ENCODE measurements at places on chromosomes 4 and X.

DNA sequence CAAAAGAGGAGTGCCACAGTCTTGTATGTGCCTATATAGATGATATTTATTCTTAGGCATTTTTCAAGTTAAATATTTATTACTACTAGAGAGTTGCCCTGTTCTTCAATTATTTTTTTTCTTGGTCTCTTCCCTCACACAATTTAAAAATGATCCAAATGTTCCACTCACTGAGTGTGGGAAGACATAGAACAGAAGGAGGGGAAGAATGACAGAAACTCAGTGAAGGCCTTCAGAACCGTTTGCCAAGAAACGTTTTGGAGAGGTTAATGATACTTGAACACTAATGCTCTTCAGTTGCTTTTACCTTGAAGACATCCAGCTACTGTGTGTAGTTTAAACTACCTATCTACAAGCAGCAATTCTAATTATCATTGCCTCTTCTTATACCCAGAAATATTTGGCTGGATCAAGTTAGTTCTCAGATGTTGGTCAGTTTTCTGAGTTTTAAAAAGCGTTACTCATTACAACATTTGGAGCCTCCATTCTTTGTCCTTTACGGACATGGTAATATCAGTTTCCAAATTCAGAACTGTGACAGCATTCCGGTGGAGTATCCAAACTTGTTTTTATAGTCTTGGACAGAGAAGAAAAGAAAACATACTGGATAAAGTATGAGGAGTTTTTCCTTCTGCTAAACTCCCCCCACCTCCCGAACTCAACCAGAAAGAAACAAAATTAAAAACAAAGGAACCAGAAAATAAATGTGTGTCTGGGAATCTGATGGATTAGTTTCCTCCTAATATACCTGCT lies 389.7 kb downstream of the SPRY1 start:
- no peak for DNase-seq

DNA sequence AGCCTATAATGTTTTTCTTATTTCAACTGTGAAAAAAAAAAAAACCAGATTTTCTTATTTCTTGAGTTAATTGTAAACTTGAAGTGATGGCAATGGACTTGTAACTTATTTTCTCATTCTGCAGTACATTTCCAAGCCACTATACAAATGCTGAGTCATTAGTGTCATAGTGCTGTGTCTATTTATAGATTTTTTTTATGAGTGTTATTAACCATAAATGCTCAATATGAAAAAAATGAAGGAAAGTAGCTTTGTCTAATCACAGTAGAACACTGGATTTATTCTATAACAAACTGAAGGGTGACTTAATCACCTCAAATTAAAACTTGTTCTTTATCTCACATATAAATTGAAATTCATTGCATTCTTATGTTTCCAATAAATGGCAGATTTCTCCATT lies 718.6 kb downstream of the CCSER1 start:
- no peak for DNase-seq

GRCh38 chr4:178894126-178894525 lies 1451.9 kb upstream of the AGA start:
- DNase-seq = no peak

DNA sequence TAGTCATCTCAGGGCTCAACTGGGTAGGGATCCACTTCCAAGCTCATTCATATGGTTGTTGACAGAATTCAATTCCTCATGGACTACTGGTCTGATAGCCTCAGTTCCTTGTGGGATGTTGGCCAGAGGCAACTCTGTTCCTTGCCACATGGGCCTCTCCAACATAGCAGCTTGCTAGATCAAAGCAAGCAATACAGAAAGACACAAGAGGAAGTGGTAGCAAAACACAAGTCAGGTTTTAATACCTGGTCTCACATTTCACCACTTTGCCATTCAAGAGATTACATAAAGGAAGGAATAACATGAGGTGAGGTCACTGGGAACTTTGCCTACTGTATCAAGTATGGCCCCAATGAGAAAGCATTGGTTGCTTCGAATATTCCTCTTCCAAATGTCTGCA lies 79.2 kb downstream of the PRSS12 start:
- no peak for DNase-seq

GRCh38 chr4:86975927-86976326 lies 41.1 kb downstream of the AFF1 start:
- DNase-seq = no peak

DNA sequence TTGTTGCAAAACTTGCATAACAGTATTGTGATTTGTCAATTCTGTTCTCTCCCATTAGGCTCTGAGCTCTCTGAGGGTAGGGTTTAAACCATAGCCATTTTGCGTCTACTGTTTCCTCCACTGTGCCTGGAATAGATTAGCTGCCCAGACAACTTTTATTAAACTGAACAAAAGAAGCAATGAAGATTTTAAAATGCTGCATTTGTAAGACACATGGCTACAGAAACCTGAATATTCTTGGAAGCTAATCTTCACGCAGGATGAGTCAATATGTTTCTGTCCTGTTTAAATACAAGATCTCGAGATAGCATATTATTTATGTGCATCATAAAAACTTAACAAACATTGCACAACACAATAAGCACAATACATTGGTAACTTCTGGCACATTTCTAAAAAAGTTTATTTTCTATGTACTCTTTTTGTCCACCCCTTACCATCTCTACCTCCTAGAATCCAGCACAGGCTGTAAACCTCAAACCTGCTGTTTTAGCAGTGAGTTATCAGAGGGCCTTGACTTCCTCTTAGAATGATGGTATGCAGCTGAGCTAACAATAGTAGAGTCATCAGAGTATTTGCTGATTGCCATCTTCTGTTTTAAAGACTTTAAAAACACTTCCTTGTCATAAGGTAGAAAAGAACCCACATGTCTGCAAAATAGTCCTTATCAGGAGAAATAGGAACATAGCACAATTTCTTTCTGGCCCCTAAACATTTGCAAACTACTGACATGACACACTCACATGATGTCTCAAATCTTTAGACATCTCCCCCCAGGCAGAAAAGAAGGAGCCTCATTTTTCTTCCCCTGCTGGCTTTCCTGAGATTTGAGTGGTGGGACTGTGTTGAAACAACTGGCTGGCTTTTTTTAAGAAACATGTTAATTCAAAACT lies 10.6 kb upstream of the CCNG2 start:
- peak; percentile 18 for DNase-seq

GRCh38 chr4:61397174-61397573 lies 197.0 kb downstream of the ADGRL3 start:
- no peak for DNase-seq

GRCh38 chrX:50372966-50373365 lies 97.7 kb downstream of the DGKK start:
- no peak for DNase-seq

DNA sequence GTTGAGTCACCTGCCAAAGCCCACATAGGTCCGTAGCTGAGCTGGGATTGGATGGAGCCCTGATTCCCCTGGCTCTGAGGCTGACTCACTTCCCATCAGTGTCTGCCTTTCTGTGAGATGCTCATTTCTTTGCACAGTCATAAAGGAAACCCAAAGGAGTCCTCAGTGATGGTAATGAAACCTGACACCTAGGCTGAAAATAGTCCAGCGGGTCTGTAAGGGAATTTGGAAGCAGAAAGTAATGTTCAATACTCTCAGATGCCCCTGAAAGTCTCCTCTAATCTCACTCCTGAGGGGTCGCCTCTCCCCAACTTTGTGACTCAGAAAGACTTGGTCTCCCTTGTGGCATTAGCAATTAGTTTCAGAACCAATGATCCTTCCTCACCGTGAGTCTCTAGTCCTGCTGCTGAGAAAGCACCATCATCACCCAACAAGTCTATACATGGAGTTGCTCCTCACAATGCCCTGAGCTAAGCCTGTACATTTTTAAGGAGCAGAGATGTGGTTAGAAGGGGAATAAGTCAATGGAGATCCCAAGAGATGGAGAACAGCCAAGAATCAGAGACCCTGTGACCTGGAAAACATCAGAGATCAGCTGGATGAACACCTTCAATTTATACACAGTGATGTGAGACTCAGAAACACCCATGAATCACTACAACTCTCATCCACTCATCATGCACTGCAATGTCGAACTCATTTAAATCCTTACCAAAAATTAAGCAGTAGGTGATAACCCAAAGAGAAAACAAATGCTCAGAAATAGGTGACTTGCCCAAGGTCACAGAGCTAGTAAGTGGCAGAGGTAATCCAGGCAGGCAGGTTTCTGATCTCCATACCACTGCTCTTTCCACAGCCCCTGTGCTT lies 219.0 kb upstream of the CPEB2 start:
- no peak for DNase-seq

- DNase-seq = no peak
Observed at GRCh38 chr4:79395841-79396240, 12.2 kb downstream of the GK2 start.

DNA sequence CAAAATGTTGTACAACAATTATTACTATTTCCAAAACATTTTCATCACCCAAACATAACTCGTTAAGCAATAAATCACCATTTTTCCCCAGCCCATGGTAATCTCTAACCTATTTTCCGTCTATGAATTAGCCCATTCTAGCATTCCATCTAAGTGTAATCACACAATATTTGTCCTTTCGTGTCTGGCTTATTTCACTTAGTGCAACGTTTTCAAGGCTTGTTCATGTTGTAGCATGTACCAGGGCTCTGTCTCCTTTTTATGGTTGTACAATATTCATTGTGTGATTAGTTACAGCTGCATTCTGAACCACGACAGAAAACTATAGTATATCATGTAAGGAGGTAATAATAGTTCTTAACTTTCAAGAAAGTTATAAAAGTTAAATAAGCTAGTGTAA lies 656.0 kb upstream of the HS3ST1 start:
- DNase-seq = no peak

DNA sequence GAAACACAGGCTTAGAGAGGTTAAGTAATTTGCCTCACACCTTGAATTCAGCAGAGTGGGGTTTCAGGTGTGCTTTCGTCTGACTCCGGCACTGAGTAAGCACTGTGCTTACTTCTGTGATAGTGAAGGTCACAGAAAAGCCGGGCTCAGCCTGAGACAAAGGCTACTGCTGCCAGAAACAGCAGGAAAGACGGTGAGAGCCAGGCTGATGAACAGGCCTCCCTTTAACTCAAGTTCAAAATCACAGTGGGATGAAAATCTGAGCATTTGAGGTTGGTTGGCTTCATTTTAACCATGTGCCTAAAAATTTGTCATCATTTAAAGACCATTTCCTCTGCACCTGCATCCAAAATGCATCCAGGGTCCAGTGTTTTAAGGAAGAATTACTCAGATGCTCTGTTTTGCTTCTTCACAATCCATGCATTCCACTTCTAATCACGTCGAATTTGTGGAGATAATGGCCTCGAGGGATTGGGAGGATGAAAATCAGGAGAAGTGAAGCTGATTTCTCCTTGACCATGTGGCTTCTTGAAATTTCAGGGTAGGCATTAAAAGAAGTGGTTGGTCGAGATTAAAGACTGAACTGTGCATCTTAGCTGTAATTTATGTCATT lies 121.2 kb upstream of the LNX1 start:
- no peak for DNase-seq

DNA sequence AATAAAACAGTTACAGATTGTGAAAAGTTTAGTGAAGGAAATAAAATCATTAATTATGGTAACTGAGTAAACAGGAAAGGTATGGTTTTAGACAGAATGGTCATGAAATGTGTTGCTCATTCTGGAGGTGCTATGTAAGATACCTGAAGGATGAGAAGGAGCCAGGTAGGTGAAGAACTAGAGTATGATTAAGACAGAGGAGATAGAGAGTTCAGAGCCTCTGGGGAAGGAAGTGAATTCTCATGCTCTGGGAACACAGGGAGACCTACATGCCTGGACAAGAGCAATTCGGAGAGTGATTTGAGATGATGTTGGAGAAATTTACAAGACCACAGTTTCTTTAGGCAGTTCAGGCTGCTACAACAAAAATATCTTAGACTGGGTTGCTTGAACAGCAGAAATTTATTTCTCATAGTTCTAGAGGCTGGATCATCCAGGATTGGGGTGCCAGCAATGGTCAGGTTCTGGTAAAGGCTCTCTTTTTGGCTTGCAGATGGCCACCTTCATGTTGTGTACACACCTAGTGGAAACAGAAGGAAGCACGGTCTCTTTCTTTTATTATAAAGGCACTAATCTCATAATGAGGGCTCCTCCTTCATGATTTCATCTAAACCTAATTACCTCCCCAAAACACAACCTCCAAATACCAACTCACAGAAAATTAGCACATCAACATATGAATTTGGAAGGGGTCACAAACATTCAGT lies 1416.1 kb downstream of the PCDH7 start:
- DNase-seq = no peak

- DNase-seq = peak; percentile 11
Observed at GRCh38 chr4:142405021-142405694, 440.9 kb downstream of the INPP4B start.

DNA sequence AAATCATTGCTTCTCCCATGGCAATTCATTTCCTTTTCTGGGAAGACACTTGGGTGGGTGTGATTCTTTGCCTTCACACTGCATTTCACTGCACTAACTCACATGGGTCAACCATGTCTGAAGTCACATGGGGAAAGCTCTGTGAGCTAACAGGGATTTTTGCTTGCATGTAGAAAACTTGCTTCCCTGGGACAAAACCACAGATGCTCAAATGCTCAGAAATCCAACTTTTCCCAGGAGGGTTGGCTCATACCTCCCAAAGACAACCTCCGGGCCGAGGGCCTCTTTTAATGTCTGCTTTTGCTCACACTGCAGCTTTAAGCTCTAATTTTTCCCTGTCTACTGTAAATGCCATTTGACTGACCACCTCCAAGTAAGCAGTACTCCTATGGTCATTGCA lies 1695.2 kb downstream of the STIM2 start:
- no peak for DNase-seq

GRCh38 chr4:164012396-164013027 lies 518.0 kb downstream of the TMA16 start:
- DNase-seq = peak; percentile 28

- DNase-seq = no peak
Observed at GRCh38 chr4:57190601-57191481, 80.7 kb upstream of the IGFBP7 start.

DNA sequence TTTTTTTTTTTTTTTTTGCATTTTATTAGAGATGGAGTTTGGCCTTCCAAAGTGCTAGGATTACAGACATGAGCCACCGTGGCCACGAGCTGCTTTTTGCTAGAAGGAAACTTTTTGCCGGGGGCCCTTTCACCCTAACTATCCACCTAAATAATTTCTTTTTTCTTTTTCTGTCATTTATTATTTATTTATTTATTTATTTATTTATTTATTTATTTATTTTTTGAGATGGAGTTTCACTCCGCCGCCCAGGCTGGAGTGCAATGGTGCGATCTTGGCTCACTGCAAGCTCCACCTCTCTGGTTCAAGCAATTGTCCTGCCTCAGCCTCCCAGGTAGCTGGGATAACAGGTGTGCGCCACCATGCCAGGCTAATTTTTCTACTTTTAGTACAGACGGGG lies 303.9 kb downstream of the ASMT start:
- DNase-seq = no peak

- no peak for DNase-seq
Observed at GRCh38 chr4:180828455-180829018, 1414.7 kb upstream of the TENM3 start.

Measured in B cell (primary cell).